ENCODE measurements at places on chromosomes 7 and 10.

GRCh38 chr7:64863969-64864368, 39.1 kb upstream of the ZNF273 start:
- DNase-seq, result no peak

- no peak for DNase-seq
Measured at GRCh38 chr10:60878224-60878623, 65.8 kb downstream of the RHOBTB1 start.

DNA sequence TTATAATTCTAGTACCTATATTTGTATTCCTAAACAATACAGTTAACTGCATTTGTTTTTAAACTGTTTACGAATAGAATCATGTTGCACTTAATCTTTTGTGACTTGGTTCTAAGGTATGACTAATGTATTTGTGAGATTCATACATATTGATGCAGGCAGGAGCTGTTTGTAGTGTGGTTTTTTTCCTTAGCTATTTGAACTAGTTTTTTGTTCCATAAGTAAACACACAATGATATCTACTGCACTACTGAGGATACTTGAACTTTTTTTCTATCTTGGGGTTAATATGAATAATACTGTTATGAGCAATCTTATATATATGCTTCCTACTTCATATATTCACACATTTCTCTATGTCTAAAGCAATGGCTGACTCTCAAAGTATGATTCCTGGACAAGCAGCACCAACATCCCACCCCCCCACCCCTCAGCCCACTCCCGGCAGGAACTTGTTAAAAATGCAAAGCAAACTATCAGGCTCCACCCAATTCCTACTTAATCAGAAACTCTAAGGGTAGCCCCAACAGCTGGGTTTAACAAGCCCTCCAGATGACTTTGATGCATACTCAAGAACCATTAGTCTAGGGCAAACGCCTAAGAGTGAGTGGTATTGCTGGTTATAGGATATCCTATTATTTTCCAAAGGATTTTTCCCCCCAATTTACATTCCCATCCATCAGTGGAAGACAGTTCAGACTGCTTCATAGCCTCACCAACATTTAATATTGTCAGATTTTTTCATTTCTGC, 25.8 kb downstream of the BRAF start:
- DNase-seq, result no peak

- DNase-seq, result peak; percentile 51
Measured at GRCh38 chr10:71371750-71372166, 25.0 kb upstream of the CDH23 start.

DNA sequence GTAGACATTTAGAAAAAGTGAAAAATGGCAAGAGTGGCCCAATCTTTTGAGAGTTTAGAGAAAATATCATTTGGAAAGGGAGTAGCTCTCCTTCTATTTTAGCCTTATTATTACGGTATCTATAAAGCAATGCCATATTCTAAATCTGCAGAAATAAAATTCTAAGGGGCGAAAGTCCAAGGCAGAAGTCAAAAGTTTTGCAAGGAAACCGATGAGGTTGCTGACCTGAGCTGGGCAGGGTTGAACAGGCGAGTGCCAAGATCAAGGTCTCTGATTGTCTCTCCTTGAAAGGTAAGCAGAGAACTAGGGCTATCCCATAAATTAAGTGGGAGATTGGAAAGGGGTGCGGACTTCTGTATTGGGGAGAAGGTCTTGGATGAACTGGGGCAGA, 11.7 kb downstream of the TRIM56 start:
- DNase-seq, result no peak

- DNase-seq, result no peak
Measured at GRCh38 chr7:85528581-85528980, 341.7 kb upstream of the SEMA3D start.

DNA sequence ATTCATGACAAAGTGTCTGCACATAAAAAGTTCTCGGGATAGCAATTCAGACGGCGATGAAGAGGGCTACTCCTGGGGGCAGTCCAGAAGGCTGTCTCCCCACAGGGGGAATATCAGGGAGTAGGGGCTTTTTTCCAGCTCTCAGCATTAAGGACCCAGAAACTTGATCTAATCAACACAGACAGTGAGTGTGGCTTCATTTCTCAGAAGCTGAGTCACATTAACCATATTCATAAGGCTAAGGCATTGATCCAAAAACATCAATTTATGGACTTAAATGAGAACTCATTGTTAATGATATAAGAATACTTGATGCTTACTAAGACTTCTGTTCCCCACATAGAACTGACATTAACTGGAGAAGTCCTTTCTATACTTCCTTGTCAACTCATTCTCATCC, 87.5 kb upstream of the AOAH start:
- DNase-seq, result no peak

DNA sequence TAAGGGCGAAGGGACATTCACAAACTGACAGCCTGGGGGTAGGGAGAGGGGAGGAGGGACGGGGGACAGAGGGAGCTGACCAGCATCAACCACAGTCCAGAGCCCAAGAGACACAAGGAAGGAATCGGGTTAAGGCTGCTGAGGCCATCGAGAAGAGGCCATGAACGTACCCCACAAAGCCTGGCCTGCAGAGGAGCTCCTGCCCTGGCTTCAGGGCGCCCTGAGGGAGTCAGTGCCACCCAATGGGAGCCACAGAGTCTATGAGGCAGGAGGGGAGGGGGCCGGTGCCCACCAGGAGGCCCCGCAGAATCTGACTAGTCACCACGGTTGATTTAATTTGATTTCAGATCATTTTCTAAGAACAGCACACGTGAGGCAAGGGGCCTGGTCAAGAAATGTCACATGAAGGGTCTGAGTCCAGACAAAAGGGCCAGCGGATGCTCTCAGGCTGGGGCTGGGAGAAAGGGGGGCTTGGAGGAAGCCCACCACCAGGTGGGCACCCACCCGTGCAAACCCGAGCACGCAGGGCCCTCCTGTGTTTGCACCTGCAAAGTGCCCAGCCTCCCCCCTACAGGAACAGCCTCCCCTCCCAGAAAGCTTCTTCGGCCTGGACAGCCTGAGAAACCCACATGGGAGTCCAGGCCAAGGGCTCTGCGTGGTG, 40.4 kb downstream of the CAMK2B start:
- no peak for DNase-seq

DNA sequence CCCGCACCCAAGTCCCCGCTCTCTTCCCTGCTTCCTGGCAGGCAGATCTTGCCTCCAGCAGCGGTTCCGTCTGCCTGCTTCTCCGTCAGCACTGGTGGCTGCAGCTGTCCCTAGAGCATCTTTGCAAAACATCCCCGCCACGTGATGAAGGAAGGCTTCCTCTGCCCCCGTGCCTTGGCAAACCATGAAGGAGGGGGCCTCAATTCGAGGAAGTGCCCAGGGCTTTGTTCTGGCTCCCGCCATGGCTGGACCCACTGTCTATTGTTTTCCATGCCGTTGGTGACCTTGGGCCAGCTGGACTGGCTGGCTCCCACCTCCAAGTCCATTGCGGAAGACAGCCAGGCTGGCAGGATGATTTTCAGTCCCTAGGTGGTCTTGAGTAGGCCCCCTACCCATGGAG, 13.2 kb upstream of the AQP1 start:
- DNase-seq, result no peak

- no peak for DNase-seq
Measured at GRCh38 chr10:65126288-65126687, 1605.1 kb downstream of the REEP3 start.

DNA sequence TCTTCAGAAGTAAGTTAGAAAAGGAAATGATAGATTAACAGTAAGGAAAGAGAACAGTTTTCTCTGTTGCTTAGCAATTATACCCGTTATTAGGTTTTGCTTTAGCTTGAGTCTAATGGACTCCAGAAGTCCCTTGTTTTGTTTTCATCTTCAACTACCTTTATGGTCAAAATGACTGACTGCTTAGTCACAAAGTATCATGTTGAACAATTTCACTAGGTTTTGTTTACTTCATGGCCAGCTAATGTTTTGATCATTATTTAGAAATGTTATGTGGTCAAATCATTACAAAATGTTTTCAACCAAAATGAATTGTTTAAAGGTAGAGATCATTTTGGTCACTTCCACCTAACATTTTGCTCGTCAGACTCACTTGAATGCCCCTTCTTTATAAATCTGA, 1.9 kb downstream of the UBN2 start:
- no peak for DNase-seq

GRCh38 chr10:32795598-32796183, 162.3 kb downstream of the ITGB1 start:
- DNase-seq, result peak; percentile 26

DNA sequence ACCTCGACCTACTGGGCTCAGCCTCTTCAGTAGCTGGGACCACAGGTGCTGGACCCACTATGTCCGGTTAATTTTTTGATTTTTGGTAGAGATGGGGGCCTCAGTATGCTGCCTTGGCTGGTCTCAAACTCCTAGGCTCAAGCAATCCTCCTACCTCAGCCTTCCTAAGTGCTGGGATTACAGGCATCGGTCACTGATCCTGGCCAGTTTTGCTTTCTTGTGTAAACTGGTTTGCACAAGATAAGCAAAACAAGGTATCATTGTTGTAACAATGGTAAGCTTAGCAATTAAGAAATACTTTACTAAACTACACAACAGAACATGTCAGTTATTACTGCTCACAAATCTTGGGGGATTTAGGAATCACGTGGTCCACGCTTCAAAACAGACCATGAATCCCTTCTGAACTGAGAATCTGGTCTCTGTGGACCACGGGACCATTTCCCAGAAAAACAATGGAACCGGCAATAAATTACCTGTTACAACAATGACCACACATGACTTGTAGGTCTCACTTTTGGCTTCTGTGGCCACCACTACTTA, 36.8 kb downstream of the RSU1 start:
- DNase-seq, result no peak

DNA sequence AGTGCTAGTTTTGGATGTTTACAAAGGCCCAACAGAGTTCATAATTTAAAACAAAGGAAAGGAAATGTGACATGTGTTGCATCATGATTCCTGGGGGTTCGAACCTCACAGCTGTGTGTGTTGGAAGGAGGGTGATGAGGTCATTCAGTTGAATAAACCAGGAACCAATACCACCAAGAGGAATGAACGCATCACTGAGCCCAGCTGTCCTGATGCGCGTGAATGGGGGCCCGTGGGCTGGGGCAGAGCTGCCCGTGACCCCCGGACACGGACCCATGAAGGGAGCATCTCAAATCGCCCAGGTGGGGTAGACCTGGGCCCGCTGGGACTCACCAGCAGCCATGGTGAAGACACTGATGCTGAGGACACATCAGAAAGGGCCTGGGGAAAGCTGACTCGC, 33.0 kb downstream of the BRI3 start:
- no peak for DNase-seq

GRCh38 chr7:26535483-26536007, 243.9 kb downstream of the SNX10 start:
- no peak for DNase-seq

- no peak for DNase-seq
Measured at GRCh38 chr7:103857435-103857834, 132.0 kb downstream of the RELN start.

DNA sequence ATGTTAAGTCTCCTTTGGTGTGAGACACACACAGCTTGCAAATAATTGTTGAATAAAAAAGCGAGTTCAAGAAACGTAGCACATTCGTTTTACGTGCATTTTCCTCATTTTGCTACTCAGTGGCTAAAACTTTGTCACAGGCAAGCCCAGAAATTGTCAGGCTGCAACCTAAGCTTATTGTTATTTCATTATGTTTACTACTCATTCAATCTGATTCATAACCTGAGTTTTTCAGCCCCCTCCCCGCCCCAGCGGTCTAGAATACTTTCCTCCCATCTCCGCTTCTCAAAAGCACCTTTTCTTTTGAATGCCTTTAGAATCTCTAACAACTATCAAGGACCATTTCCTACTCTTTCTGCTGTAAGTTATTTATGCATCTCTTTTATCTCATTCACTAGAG, 1.1 kb downstream of the FAM133B start:
- DNase-seq, result no peak

GRCh38 chr10:73366381-73367298, 8.0 kb upstream of the CFAP70 start:
- DNase-seq, result no peak

- DNase-seq, result no peak
Measured at GRCh38 chr10:102313221-102313896, 68.0 kb downstream of the GBF1 start.

- no peak for DNase-seq
Measured at GRCh38 chr10:77648472-77648871, 10.9 kb upstream of the KCNMA1 start.

GRCh38 chr7:140641524-140642195, 1.0 kb upstream of the DENND2A start:
- DNase-seq, result no peak

DNA sequence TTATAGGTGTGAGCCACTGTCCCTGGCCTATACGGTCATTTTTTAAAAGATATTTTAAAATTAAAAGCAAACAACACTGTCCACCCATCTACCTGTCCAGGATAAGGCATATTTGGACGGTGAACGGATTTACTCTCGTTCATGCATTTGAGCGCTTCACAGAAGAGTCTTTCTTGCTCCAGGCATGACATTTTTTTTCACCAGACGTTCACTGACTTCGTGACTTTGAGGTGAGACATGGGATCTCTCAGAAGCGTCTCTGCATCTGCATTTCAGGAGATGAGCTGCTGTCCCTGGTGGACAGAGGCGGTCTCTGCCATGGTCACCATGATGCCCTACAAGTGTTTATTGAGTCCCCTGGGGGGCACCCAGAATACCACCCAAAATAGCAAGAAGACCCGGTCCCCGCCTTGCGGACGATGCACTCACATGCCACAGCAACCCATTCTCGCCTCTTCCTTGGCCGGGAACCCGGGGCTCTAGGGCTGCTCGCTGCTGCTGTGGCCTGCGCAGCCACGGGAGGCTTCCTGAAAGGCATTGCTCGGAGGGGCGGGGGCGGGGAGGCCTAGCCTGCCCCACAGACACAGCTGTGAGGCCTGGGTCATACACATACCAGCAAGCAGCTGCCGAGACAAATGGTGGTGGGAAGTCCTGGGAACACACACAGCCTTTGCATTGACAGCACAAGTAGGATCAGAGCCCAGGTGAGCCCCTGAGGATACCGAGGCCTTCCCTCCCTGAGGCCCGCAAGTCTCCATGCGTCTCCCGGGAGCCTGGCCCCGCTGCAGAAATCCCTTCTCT, 84.4 kb downstream of the RGS10 start:
- DNase-seq, result no peak

DNA sequence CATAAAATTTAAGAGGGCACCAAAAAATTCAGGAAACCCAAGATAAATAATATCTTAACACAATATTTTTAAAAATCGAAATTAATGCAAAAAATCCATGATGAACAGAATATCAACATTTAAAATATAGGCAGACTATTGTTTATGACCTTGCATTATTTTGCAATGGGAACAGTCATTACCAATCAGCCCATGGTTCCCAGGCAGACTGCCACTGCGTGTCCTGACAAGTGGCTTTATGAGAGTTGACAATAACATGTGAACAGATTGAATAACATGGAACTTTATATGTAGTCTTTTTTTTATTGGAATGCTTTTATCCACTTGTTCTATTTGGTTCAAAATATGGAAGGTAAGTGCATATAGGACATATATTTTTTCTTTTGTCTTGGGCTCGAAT, 3.1 kb upstream of the AVPI1 start:
- DNase-seq, result no peak

Data from KG1 (cell line).